ENCODE measurements at places on chromosomes 6 and 20. TPM values are rescaled to one million over a fixed set of nuclear protein-coding genes. Genes with fewer than 3 reads are reported as not detected.

Gene ADAM33
- 29.2 TPM for total RNA-seq

Gene EPHA7
- total RNA-seq: under 0.01 TPM

Gene NRSN1
- total RNA-seq: not detected

Gene SMOC2
- 0.25 TPM for total RNA-seq

Gene MICB
- total RNA-seq: 14.4 TPM

Gene BEND3
- 0.93 TPM for total RNA-seq

Gene EFCAB8
- total RNA-seq: 0.50 TPM

Gene MAP3K5
- total RNA-seq: 28.8 TPM

Gene ADGRB3
- total RNA-seq: 1.4 TPM

Gene PRSS16
- total RNA-seq: not detected

Gene ANKEF1
- total RNA-seq: 0.79 TPM

Gene GMPR
- total RNA-seq: 37.7 TPM

Gene SLC22A3
- total RNA-seq: 0.92 TPM

Gene ID1
- total RNA-seq: 395 TPM

Gene BIRC7
- 0.06 TPM for total RNA-seq

Gene STX7
- total RNA-seq: 83.9 TPM

Gene TCP11
- 0.13 TPM for total RNA-seq

Gene DPPA5
- total RNA-seq: not detected

Gene PROKR2
- not detected for total RNA-seq

Gene TMEM217
- total RNA-seq: 1.8 TPM

Gene SLX4IP
- total RNA-seq: 5.9 TPM

Gene MTFR2
- 3.2 TPM for total RNA-seq

Gene CDH4
- not detected for total RNA-seq

Gene AARS2
- 7.4 TPM for total RNA-seq
